Stimulated activated CD4-positive, alpha-beta T cell treated with anti-CD3 and anti-CD28 coated beads, Interleukin-1b, Interleukin-23, amount 100 ng/mL, for 48 hours (primary cell): ENCODE measurements at places on chromosomes 3 and 15.

DNA sequence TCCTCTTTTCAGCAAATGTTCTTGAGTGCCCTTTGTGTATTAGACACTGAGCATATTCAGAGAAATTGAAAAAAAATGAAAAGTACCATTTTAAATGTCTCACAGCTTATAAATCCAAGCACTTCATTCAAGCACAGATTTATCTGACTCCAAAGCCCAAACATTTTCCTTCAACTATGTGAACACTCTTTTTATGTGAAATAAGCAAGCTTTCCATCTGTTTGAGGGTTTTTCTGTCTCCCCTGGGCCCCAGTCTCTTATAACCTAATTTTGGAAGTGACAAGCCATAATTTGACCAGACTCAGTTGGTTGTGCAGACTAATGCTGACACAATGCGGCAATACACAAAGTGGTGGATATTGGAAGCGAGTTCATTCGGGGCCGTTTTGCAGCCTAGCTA lies 170.3 kb downstream of the CNTN6 start:
- no peak for DNase-seq

DNA sequence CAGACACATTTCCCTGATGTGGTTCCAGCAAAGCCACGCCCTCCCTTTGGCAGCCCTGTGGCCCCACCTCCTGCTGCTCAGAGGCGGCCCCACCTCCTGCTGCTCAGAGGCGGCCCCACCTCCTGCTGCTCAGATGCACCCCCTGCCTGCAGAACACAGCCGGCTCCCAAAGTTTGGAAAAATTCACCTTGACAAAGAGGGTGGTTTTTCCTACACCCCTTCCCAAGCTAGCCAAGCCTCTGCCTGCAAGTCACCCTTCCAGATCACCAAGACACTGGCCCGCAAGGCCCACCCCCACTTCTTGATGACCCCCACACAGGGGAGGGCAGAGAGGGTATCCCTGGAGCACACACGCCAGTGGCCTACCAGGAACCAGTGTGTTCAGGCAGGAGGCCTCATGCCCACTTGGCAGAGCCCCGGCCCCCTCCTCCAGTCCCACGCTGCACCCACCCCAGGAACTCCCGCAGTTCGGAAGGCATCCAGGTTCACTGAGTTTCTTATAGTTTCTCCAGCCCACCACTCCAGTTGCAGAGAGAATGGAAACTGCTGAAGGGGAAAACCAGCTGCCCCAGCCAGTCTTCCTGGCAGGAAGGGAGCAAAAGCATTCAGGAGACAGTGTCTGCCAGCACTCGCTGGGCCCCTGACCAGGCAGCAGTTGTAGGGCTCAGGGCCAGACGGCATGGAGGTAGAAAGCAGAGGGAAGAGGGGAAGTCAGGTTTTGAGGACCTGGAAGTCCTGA lies 2.3 kb upstream of the HAPLN3 start:
- peak; percentile 82 for DNase-seq

DNA sequence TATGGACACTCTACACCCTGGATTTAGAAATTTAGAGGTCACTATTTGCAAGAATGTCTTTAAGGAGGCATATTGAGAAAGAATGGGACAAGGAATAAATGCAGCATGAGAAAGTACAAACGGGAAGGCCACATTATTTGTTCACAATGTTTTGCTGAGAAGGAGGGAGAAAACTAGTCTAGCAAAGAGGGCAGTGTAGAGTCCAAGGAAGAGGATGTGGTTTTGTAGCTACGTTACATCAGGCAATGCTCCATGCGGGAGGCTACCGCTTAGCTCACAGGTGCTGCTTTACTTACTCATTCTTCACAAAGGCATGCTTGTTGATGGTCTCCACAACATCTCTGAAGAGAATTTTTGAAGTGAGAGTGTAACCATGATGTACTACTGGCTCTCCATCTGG lies 191.1 kb downstream of the PLCH1 start:
- DNase-seq = no peak

DNA sequence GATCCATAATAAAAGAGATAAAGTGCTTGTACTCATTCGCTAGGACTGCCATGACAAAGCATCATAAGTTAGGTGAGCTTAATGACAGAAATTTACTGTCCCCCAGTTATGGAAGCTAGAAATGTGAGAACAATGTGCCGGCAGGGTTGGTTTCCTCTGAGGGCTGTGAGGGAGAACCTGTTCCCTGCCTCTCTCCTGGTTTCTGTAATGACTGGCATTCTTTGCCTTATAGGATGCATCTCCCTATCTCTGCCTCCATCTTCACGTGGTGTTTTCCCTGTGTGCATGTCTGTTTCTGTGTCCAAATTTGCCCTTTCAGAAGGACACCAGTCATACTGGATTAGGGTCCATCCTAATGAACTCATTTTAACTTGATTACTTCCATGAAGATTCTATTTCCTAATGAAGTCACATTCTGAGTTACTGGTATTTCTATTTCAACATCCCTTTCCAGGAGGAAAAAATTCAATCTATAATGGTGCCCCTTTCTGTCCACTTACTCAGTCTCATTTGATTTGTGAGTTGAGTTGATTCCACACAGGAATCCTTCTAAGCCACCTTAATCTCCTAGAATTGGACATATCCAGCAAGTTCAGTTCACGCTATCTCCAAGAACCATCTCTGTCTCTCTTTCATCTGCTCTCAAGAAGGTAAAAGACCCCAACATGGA lies 71.2 kb upstream of the LIPC start:
- no peak for DNase-seq

DNA sequence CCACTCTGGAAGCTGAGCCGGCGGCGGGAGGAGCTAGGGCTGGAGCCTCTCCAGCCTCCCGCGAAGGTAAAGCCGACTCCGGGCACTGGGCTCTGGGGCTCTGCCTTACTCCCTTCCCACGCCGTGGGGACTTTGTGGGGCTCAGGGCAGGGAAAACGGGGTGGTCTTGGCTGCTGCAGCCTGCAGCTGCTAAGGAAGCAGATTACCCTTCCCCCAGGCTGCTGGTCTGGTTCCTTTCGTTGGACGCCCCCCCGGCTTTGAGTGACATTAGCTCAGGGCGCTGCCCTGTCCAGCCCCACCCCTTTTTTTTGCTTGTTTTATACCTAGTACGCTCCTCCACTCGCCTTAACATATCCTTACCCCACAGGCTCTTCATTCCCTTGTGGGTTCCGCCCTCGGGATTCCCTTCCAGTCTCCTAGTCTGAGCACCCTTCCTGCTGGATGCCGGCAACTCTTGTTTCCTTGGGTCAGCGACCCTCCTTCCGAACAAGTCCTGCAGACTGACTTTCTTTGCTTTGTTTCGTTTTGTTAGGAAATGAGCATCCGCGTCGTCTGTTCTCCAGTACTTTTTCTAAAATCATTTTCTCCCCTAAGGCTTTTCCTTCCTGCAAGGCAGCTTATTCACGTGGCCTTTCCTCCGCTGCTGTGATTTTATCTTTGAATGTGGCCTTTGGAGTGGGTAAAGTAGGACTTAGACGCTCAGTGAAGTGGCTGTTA lies 551 bp downstream of the DNAJC13 start:
- peak; percentile 33 for DNase-seq

DNA sequence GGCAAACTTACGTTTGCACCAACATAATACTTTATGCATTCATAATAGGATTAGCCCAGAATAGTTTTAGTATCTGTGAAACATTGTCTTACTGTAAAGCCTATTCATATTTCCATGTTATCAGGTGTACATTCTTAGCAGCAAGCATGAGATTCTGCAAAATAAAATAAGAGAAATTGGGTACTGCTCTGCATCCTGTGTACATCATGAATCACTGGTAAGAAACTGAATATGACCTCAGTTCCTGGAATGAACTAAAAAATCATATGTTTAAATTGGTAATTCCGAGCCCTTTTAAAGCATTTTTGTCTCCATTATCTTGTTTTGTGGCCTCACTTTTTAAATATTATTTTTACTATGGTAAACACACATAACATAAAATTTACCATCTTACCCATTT lies 605.1 kb downstream of the ROBO1 start:
- no peak for DNase-seq

GRCh38 chr3:169940470-169941181 lies 26.0 kb upstream of the SEC62 start:
- DNase-seq = no peak

GRCh38 chr15:65460741-65461347 lies 38.1 kb upstream of the IGDCC4 start:
- DNase-seq = peak; percentile 64

- no peak for DNase-seq
These were observed 108.3 kb upstream of the UBE2E1 start for GRCh38 chr3:23697416-23697815.

- DNase-seq = no peak
These were observed 280.1 kb downstream of the ERC2 start for GRCh38 chr3:56188201-56188600.

- peak; percentile 21 for DNase-seq
These were observed 688 bp downstream of the SETD5 start for GRCh38 chr3:9397906-9398699.

GRCh38 chr3:63519426-63519825 lies 133.0 kb upstream of the SNTN start:
- DNase-seq = no peak

- no peak for DNase-seq
These were observed 546 bp downstream of the TRIM59 start for GRCh38 chr3:160448845-160449635.

- DNase-seq = no peak
These were observed 24.1 kb downstream of the ZNF592 start for GRCh38 chr15:84772467-84772866.

DNA sequence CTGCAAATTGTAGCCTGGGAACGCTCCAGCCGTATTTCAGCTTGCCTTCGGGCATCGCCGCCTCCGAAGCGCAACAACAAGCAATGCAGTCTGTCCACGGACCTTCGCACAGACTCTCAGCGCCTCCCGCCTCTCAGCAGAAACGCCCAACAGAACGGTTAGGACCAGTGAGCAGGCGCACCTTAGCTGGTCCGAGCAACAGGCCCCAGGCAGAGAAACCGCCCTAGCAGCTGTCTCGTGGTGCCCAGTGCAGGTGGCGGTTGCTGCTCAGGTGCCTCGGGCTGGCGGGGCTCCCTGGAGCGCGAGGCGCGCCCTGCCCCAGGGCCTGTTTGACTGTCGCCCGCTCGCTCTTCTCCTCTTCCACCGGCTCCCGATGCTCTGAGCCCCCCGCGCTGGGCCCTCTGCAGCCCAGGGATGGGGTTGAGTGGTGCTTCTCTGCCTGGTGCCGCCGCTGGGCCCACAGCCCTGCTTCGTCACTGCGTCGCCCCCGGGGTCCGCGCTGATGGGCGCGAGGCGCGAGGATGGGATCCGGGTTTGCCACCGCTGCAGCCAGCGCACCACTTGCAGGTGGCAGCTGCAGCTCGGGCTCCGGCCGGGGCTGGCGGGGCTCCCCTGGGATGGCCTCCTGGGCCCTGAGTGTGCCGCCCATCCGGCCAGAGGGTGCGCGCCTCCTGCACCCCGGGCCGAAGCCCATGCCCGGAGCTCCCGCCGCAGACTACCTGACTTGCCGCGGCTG lies 268.4 kb upstream of the FRG2C start:
- DNase-seq = no peak

DNA sequence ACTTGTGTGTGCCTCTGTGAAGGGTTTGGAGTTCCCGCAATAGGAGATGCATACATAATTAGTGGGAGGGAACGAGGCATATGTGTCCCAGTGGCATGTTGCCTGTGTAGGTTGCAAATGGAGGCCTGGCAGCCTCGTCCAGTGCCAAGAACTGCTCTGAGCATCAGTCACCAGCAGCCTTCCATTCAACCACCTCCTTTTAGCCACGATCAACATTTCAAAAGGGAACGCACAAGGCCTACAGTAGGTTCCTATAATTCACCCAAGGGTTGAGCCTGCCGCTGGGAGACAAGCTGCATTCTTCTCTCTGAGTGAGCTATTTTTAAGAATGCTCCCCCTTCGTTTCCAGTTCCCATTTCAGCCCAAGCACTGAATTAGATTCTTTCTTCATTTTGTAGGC lies 78.8 kb upstream of the CTNNB1 start:
- DNase-seq = no peak

- DNase-seq = no peak
These were observed 634.2 kb downstream of the NAALADL2 start for GRCh38 chr3:175493301-175493700.

- no peak for DNase-seq
These were observed 107.3 kb upstream of the ABI3BP start for GRCh38 chr3:101100361-101101009.

- no peak for DNase-seq
These were observed 125.6 kb upstream of the RASGRP1 start for GRCh38 chr15:38690216-38690615.

DNA sequence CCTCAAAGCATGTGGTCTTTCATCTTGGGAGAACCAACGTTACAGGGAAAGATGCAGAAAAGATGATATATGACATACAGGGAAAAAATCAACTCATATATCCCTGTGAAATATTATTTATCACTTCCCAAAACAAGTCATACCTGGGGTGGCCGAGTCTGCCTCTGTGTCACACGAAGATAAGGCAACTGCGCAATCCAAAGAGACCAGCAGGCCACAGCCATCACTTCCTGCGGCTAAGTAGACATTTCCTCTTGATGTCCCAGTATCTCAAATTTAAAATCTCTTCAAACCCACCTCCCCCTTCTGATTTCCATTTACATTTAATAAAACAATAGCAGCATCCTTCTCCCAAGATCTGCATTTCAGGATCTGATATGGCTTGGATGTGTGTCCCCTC lies 71.5 kb downstream of the IGF2BP2 start:
- no peak for DNase-seq

GRCh38 chr3:64861684-64862083 lies 173.9 kb upstream of the ADAMTS9 start:
- no peak for DNase-seq

DNA sequence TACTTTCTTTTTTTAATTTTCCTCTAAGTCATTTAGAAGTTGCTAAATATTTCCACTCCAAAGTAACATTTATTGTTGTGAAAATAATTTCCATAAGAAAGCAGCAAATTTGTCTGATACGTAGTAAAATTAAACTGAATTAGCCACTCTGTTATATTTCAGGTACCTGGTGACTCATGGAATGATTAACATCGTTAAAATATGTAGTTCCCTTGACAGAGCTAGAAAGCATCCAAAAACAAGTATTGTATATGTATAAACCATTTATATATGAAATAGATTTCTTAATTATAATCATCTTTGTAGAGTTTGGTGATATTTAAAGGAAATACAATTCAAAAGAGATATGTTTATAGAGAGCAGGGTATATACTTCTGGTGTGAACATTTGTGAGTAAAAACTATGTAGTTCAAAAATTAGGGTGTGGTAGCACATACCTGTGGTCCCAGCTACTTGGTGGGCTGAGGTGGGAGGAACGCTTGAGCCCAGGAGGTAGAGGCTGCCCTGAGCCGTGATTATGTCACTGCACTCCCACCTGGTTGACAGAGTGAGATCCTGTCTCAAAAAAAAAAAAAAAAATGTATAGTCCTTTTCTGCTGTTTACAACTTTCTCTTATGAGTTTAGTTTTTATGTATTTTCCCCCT lies 36.6 kb downstream of the ATP11B start:
- DNase-seq = no peak

- DNase-seq = no peak
These were observed 70.4 kb downstream of the C3orf38 start for GRCh38 chr3:88220126-88220525.

DNA sequence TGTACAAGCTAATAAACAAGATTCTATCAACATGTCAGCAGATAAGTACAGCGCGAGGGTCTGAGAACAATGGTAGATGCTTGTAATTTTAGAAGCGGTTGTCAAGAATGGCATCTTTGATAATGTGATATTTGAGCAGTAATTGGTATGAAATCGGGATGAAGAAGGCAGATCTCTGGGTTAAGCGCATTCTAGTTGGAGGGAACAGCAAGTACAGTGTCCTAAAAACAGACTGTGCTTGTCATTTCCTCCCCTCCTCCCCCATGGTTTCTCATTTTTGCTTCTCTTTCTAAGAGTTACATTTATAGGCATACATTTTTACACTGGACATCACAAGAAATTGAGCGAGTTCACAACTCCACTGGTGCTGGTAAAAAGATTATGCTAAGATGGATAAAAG lies 23.3 kb downstream of the TGFBR2 start:
- no peak for DNase-seq

- no peak for DNase-seq
These were observed 18.4 kb downstream of the ACKR2 start for GRCh38 chr3:42827654-42828053.
